ENCODE measurements at places on chromosomes 3 and 15.

DNA sequence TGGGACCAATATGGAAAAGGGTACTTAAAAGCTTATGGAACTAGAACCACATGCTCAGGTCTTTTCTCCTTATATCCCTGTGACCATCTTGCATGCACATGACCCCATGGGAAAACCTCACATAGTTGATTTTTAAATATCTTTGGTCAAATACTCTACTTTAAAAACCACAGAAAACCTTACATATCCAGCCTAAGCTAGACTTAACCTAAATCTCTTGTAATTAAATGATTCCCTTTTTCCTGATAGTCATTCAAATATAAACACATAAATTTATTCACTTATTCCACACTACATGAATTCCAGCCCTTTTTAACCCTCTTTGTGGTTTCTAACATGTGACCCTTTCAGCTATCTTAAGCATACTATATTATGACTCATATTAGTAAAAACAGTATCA, 46.8 kb downstream of the DNAJC13 start:
- DNase-seq: no peak

- no peak for DNase-seq
These were observed 49.6 kb downstream of the CD47 start for GRCh38 chr3:108041253-108041652.

GRCh38 chr15:68311464-68311835, 33.9 kb downstream of the FEM1B start:
- no peak for DNase-seq

DNA sequence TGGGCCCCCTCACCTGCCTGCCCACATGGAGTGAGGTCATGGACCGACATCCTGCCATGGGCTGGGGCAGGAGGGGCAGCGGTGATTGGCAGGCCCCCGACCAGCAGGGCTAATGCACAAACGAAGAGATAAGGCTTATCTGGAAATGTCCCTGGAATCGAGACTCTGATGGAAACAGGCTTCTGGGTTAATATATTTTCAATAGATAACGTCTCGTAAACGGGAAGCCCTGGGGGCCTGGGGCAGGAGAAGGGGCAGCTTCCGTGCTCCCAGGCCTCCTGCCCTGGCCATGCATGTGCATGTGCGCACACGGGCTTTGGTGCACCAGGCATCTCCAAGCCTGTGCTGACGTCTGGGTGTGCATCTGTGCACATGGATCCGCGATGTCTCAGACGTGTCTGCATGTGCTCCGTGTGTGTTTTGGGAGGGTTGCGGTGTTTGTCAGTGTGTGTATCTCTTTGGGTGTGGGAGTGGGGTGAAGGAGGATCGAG, 55.1 kb downstream of the DNAJB8 start:
- DNase-seq: no peak

- no peak for DNase-seq
These were observed 532 bp downstream of the B4GALT4 start for GRCh38 chr3:119240101-119240590.

GRCh38 chr3:190301591-190301990, 20.7 kb downstream of the CLDN1 start:
- DNase-seq: no peak

GRCh38 chr15:95763426-95763825, 567.1 kb upstream of the NR2F2 start:
- DNase-seq: no peak

- DNase-seq: no peak
These were observed 56.0 kb downstream of the CLEC3B start for GRCh38 chr3:45082142-45082538.

GRCh38 chr15:85475711-85476110, 95.3 kb downstream of the AKAP13 start:
- DNase-seq: no peak

DNA sequence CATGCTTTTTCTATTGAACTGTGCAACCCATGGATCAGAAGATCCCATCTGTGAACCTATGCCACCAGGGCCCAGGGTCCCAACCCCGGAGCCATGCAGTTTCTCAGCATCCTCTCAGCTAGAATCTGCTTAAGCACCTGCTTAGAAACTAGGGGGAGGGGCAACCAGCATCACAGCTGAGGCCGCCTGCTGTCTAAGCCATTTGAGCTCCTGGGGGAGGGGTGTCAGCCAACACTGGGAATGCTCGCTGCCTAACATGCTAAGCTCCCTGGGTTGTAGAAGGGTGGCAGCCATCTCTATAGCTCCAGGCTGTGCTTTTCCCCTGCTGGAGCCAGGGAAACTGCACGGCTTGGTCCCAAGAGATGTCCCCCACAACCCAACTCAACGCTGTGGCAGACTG, 322.8 kb downstream of the EDEM1 start:
- no peak for DNase-seq

DNA sequence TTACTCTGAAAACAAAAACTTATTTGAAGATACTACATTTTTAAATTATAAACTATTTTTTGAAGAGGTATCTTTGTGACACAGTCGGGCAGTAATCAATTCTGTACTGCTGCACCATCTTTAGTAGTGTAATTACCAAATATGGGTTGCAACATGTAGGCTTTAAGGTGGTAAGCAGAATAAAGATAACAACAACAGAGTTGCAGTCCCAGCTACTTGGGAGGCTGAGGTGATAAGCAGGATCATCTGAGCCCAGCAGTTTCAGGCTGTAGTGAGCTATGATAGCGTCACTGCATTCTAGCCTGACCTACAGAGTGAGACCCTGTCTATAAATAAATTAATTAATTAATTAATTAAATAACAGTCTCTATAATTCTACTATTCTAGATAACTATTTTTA, 6.0 kb downstream of the PLOD2 start:
- no peak for DNase-seq

DNA sequence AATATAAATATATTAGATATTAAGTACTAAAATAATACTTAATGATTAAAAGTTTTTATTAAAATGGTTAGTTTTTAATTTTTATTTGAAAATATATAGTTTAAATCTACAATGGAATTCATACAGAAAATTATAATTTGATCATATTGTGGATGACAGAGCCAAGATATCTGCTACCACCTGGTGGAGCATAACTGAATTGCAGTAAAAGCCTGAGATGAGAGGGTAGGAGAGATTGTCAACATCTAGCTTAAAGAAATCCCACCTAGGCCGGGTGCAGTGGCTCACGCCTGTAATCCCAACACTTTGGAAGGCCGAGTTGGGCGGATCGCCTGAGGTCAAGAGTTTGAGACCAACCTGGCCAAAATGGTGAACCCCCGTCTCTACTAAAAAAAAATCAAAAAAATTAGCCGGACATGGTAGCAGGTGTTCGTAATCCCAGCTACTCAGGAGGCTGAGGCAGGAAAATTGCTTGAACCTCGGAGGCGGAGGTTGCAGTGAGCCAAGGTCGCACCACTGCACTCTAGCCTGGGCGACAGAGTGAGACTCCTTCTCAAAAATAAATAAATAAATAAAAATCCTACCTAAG, 25.1 kb upstream of the CSTA start:
- DNase-seq: no peak

DNA sequence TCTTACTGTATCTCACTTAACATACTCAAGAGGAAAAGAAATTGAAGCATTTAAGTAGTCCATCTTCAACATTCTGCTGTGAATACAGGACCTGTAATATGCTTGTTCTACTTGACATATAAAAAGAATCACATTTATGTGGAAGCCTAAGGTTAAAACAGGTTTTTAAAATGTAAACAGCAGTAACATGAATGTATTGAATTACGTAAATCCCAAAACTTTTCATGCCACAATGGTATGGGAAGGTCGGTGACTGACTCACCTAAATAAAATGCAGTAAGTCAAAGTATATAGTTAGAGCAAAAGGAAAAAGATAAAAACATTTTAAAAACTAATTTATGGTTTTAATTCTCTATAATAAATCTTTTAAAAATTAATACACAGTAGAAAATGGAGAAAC, 115.7 kb upstream of the TJP1 start:
- DNase-seq: no peak

GRCh38 chr3:34073111-34073510, 274.7 kb downstream of the PDCD6IP start:
- DNase-seq: no peak

DNA sequence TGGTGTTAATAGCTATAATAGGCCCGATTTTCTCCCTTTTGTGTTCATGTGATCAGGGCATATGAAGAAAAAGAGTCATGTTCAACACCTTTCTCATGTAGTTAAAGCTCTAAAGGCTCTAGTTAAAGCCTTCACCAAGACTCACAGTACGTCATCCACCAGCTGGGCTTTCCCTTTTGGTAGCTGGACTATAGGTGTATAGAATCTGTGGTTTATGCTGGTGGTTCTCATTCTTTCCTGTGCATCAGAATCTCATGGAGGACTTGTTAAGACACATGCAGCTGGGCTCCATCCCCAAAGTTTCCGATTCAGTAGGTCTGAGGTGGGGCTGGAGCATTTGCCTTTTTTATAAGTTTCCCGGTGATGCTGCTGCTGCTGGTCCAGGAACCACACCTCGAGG, 31.0 kb downstream of the CFAP91 start:
- no peak for DNase-seq

- no peak for DNase-seq
These were observed 211.2 kb upstream of the EIF1B start for GRCh38 chr3:40098261-40098759.

GRCh38 chr15:90059208-90059985, 42.9 kb downstream of the IDH2 start:
- peak; percentile 46 for DNase-seq

GRCh38 chr3:81871358-81872155, 110.1 kb upstream of the GBE1 start:
- no peak for DNase-seq

- DNase-seq: no peak
These were observed 236.8 kb upstream of the UBE2E2 start for GRCh38 chr3:22966349-22966748.

GRCh38 chr3:46549408-46549904, 16.6 kb downstream of the LRRC2 start:
- DNase-seq: no peak

DNA sequence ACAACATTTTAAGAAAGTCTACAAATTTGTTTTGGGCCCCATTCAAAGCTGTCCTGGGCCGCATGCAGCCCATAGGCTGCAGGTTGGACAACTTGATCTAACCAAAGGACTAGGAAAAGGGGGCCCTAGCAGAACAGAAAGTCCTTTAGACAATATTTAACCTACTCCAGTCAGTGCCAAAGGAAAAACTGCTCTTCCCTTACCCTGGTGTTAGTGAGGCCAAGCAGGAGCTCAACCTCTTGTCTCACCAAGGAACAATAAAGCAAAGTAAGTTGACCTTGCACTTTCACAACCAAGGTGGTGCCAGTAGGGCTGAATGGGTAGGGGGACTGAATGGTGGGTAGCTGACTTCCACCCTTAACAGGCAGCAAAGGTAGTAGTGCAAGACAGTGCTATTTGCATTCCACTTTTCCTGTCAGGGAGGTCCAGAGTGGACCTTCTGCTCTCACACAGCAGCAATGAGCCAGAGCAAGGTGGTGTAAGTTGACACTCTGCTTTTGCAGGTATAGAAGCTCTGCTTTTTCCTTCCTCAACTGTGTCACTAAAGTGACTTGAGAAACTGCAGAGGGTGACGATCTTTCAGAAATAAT, 124.9 kb downstream of the WDR72 start:
- DNase-seq: no peak

GRCh38 chr3:126180477-126181397, at the start of gene ALDH1L1:
TSS of gene ALDH1L1 (minus strand) at chr3:126180586. CDS start at chr3:126160979, 19,607 bp downstream.
- no peak for DNase-seq

DNA sequence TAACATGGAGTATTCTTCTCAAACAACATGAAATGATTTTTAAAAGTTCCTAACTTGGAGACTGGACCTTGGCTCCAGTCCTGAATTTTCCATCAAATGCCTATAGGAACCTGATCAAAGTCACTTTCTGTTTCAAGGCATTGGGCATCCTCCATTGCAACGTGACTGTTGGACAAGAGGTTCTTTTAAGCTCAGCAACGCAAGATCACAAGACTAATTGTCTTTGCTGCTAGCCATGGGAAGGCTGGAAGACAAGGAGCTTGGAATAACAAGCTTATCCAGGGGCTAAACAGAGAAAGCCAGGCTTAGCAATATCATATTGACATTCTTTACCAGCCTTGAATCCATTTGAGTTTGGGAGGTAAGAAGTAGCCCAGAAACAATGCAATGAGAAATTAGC, 48.3 kb downstream of the SST start:
- DNase-seq: no peak

DNA sequence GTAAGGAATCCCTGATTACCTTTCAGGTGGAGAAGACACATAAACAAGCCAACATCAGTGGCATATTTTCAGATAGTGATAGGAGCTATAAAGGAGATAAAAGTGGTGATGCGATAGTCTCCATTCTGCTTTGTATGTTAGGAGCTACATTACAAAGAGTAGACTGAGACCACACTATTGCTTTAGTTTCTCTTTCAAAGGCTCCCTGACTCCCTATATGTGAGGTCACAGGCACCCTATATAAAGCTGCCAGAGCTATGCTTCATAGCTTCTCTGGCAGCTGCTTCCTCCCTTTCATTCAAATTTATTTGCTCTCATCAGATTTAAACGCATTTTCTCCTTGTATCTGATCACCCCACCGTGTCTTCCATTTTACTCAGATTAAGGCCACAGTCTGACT, 466.6 kb downstream of the IL5RA start:
- DNase-seq: no peak

DNA sequence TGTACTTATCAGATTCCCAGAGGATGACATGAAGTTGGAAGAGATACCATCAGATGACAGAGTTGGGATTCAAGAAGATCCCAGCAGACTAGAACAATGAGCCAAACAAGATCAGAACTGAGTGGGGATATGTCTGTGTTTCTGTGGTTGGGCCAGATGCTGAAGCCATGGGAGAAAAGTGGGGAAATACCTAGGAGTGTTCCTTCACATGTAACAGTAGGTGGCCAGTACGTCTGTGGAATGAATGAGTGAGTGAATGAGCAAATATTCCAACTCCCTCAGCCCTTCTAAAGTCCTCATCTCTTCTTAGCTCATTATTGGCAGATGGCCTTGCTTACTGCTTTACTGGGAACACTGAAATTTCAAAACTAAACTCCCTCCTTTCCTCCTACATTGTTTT, 32.2 kb upstream of the GREM1 start:
- no peak for DNase-seq

DNA sequence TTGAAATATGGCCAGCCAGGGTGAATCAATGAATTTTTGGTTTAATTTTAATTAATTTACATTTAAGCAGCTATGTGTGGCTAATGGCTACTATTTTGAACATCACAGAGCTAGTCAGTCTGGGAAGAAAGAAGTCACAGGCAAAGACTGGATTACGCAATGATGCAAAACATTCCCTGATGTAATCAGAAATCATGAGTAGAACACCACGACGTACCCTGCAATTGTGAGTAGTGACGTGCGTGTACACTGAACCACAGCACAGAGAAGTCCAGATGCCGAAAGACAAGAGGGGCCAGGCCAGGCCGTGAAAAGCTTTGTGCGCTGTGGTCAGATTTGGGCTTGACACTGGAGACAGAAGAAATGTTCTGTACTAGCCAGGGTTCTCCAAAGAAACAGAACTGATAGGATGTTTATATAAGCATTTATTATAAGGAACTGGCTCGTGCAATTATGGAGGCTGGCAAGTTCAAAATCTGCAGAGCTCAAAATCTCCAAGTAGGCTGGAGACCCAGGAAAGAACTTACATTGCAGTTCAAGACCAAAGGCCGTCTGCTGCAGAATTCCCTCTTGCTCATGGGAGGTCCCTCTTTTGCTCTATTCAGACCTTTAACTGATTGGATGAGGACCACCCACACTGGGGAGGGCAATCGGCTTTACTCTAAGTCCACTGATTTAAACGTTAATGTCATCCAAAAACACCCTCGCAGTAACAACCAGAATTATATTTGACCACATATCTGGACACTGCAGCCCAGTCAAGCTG, 44.6 kb downstream of the SH3BP5 start:
- DNase-seq: no peak

- DNase-seq: no peak
These were observed 6.9 kb upstream of the TNFSF10 start for GRCh38 chr3:172530101-172530561.

Measured in activated T-helper 1 cell treated with Interleukin-2 at 50 U/mL for 16 hours (primary cell).